ENCODE measurements at places on chromosomes 11 and 22. TPM values are rescaled to one million over a fixed set of nuclear protein-coding genes. Genes with fewer than 3 reads are reported as not detected.

The FAM111A gene
- total RNA-seq: 85.1 TPM

The INS gene
- not detected for total RNA-seq

The P2RY2 gene
- 0.97 TPM for total RNA-seq

The NAALAD2 gene
- total RNA-seq: 0.25 TPM

The EMSY gene
- total RNA-seq: 15.4 TPM

The ART1 gene
- total RNA-seq: not detected

The NXPE1 gene
- under 0.01 TPM for total RNA-seq

The MPPED1 gene
- not detected for total RNA-seq

The CEND1 gene
- not detected for total RNA-seq

All from bladder microvascular endothelial cell (primary cell).